Breast epithelium (tissue), 4 donors: ENCODE measurements at places on chromosomes 16 and 17.

DNA sequence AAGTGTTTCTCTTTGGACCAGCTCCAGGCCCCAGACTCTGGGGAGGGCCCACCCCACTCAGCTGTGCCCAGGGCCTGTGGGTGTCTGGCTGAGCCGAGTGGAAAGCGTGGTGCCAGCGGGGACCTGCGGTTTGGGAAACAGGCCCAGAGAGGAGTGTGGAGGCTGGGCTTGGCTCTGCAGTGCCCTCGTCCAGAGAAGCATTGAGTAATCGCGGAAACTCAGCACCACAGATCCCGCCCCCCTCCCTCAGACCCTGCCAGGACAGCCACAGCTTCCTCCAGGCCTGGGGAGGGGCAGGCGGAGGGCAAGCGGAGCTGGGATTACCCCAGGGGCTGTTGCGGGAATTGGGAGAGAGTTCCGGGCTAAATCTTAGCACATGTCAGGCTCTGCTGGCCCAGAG is 14.6 kb upstream of the PITPNA start:
- H3K36me3 ChIP-seq: no peaks in the 10 kb centered on the region
- H3K27ac ChIP-seq: peak overlapping the region; percentile 93
- DNase-seq: peak; percentile 92
- peaks cover 8% of the 10 kb centered on the region for H3K4me1 ChIP-seq

DNA sequence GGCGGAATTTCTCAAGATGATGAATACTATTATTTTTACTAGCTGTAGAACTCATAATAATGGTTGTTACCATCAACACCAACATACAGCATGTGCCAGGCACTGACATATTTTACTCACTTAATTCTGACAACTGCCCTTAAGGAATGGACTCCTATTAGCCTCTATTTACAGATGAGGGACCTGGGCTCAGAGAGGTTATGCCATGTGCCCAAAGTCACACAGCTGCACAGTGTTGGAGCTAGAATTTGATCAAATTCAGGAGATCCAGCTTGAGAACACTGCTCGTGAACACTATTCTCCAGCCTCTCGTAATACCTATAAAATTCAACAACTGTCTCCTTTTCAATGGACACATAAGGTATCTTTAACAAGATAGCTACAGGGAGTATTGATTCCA is 97.2 kb downstream of the XYLT1 start:
- DNase-seq: no peak
- H3K36me3 ChIP-seq: no peaks in the 10 kb centered on the region
- H3K27me3 ChIP-seq: no peaks in the 10 kb centered on the region

DNA sequence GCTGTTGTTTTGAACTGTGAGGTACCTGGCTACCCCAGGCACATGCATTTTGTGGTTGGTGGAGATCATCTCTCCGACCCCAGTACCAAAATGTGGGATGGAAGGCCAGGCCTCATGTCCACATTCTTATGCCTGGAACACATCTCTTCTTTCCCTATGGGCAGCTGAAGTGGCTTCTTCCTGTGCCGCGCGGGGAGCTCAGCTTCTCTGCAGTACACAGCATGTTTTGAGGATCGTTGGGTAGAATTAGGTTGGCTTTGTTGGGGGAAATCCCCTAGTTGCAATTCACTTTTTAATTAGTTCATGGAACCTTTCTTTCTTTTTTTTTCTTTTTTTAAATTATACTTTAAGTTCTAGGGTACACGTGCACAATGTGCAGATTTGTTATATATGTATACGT is 242.1 kb downstream of the MSI2 start:
- H3K27me3 ChIP-seq: no peaks in the 10 kb centered on the region
- H3K4me1 ChIP-seq: no peaks in the 10 kb centered on the region
- no peak for DNase-seq
- no peak overlapping the region for H3K27ac ChIP-seq

GRCh38 chr16:30121741-30122571 is 1.1 kb downstream of the MAPK3 start:
- no peaks in the 10 kb centered on the region for H3K36me3 ChIP-seq
- no peak for DNase-seq
- peak overlapping the region; percentile 95 for H3K4me3 ChIP-seq
- H3K4me1 ChIP-seq: no peaks in the 10 kb centered on the region
- H3K27ac ChIP-seq: peak overlapping the region; percentile 96
